ENCODE measurements at places on chromosomes 13 and 19.

DNA sequence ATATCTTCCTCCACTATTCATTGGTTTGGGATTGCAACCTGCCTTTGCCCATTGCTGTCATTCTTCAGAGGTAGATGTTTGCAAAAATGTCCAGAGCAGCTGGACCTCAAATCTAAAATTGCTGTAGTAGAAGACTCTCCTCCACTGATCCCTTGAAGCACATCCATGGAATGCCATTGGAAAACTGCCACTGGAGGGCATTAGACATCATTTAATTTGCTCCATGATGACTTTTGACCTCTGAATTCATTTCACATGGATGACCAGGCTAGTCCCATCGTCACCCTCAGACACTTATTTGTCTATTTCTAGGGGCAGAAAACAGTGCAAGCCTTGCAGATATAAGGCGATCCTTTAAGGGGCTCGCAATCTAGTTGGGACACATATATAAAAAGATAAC lies 33.9 kb upstream of the FLT1 start:
- DNase-seq, result no peak

- DNase-seq, result no peak
These were observed 96.4 kb downstream of the MBNL2 start for GRCh38 chr13:97318532-97318931.

GRCh38 chr19:19213426-19214158 lies 1.8 kb downstream of the NCAN start:
- DNase-seq, result no peak

GRCh38 chr19:42134535-42135070 lies 2.4 kb upstream of the POU2F2 start:
- no peak for DNase-seq

GRCh38 chr19:10478903-10479384 lies 24.2 kb downstream of the KEAP1 start:
- no peak for DNase-seq

GRCh38 chr19:9970481-9970880 lies 34.2 kb upstream of the OLFM2 start:
- no peak for DNase-seq

DNA sequence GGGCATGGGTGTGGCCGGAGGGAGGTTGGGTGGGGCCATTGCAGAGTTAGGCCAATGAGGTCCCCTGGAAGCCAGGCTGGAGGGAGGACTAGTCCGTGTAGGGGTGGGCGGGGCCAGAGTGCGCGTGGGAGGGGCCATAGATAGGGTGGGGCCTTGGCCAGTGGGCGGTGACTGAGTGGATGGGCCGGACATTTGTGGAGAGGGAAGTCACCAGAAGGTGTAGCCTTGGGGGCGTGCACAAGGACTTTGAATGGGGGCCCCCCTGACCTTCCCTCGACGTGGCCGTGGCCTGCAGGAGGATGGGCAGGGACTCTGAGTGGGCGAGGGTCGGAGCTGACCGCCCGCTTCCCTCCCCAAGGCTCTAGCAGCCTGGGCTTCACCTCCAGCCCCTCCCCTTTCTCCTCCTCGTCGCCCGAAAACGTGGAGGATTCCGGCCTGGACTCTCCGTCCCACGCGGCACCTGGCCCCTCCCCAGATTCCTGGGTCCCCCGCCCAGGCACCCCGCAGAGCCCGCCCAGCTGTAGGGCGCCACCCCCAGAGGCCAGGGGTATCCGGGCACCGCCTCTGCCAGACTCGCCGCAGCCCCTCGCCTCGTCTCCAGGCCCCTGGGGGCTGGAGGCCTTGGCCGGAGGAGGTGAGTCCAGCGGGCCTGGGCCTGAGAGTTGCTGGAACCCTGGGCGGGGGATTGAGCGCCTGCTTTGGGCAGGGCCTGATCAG lies 16.5 kb upstream of the B3GNT3 start:
- DNase-seq, result peak; percentile 38

GRCh38 chr13:101157261-101157660 lies 259.0 kb downstream of the NALCN start:
- DNase-seq, result no peak

DNA sequence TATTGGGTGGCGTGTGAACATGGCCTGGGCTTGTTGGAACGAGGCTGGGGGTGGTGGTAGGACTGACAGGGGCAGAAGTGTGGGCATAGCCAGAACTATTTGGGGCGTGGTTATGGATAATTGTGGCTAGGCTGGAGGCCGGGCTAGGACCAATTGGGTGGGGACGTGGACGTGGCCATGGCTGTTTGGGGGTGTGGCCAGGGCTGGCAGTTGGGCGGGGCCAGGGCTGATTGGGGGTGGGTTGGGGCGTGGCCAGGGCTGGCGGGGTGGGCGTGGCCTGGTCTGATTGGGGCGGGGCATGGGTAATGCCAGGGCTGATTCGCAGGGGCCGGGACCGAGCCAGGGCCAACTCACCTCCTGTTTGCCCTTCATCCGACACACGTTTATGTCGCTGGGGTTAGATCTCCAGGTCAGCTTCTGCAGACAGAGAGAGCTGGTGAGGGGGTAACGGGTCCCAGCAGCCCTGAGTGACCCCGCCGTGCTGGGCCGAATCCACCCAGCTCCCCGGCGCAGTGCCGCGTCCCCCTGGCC lies 2.8 kb downstream of the SEMA6B start:
- DNase-seq, result peak; percentile 39

GRCh38 chr19:15166700-15167099 lies 34.1 kb downstream of the NOTCH3 start:
- no peak for DNase-seq

GRCh38 chr19:35236638-35237400 lies 8.3 kb upstream of the FAM187B start:
- DNase-seq, result peak; percentile 27

- DNase-seq, result no peak
These were observed 24.2 kb downstream of the GADD45B start for GRCh38 chr19:2500156-2500555.

DNA sequence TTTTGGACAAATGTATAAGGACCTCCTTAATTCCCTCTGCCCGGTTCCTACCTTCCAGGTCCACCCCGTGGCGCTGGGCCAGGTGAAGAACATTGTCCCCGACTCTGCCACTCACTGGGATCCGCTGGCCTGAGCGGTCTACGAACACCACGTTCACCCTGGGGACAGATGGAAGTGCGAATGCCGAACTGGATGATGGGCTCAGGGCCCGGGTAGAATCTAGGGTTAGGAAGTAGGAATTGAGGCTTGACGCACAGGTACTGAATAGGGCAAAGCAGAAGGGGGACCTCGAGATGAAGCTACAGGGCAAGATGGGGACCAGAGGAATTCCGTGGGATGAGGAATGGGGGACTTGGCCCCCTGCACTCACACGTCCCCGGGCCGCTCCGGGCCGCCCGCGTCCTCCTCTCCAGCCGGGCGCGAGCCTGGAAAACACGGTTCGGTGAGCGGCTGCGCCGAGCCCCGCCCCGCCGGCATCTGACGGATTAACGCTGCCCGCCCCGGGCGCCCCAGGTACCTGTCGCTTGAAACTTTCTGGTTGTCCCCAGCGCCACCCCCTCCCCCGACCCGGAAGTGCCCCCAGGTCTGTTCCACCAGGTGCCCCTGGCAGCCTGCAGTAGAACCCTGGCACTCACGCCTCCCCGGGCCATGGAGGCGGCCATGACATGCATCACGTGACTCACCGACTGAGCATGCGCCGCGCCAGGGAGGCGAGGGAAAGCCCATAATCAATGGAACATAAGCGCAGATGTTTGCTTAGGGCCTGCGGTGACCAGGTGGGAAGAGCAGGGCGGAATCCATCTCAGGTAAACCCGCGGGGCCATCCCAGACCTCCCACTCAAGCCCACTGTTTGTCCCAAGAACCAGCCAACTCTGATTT lies at the start of gene FDX2:
Gene FDX2 (minus strand): TSS at position 681 of the 880 bp plus-strand sequence. CDS start 19 bp downstream, at position 662.
- DNase-seq, result peak; percentile 92

GRCh38 chr13:74869846-74870245 lies 612.1 kb downstream of the TBC1D4 start:
- DNase-seq, result no peak

GRCh38 chr13:48624858-48625257 lies 28.9 kb upstream of the CYSLTR2 start:
- DNase-seq, result no peak
